ENCODE measurements at places on chromosomes 7 and 10.

- no peak for DNase-seq
These were observed 139.4 kb upstream of the AKR1E2 start for GRCh38 chr10:4686644-4686996.

- no peak for DNase-seq
These were observed 42.7 kb downstream of the SNX10 start for GRCh38 chr7:26334166-26334859.

GRCh38 chr10:131318814-131319213 is 7.3 kb upstream of the TCERG1L start:
- DNase-seq = no peak

- no peak for DNase-seq
These were observed 192.3 kb downstream of the REEP3 start for GRCh38 chr10:63713191-63714144.

- no peak for DNase-seq
These were observed 44.1 kb downstream of the PAPSS2 start for GRCh38 chr10:87703771-87704170.

GRCh38 chr10:106935978-106936451 is 228.5 kb downstream of the SORCS1 start:
- no peak for DNase-seq

DNA sequence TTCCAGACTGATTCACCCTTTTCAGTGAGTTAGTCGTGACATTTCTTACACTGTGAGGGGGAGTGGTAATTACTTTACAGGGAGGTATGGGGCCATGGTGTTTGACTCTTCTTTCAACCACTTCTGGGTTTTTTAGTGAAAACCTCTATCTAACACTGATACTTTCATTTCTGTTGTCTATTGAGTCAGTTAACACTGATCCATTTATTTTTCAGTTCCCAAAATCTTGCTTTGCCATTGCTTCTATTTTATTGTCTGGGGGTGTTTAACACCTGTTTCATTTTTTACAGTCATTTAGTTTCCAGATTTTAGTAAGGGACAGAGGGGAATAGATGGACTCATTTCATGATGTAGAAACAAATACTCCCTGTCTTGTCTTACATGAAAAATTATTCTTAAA is 61.5 kb downstream of the HELLS start:
- DNase-seq = no peak

DNA sequence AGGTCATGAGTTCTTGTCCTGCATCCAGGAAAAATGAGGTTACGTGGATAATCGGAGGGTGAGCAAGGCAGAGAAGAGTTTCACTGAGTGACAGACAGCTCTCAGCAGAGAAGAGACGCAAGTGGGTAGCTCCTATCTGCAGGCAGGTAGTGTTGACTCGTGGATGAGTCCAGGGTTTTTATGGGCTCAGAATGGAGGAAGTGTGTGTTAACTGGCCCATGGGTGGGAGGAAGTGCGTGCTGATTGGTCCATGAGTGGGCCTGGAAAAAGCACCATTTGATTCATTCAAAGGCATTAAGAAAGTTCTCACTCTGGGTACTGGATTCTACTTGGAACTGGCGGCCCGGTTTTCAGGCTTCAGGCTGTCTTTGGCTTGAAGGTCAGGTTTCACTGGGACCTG is 4.8 kb upstream of the DMTF1 start:
- no peak for DNase-seq

- DNase-seq = no peak
These were observed 14.7 kb downstream of the TMEM60 start for GRCh38 chr7:77783545-77783944.

Data from GDM1 (cell line).